Suppressor macrophage treated with lipopolysaccharide for 1 hour (primary cell): ENCODE measurements at places on chromosomes 3 and 15.

DNA sequence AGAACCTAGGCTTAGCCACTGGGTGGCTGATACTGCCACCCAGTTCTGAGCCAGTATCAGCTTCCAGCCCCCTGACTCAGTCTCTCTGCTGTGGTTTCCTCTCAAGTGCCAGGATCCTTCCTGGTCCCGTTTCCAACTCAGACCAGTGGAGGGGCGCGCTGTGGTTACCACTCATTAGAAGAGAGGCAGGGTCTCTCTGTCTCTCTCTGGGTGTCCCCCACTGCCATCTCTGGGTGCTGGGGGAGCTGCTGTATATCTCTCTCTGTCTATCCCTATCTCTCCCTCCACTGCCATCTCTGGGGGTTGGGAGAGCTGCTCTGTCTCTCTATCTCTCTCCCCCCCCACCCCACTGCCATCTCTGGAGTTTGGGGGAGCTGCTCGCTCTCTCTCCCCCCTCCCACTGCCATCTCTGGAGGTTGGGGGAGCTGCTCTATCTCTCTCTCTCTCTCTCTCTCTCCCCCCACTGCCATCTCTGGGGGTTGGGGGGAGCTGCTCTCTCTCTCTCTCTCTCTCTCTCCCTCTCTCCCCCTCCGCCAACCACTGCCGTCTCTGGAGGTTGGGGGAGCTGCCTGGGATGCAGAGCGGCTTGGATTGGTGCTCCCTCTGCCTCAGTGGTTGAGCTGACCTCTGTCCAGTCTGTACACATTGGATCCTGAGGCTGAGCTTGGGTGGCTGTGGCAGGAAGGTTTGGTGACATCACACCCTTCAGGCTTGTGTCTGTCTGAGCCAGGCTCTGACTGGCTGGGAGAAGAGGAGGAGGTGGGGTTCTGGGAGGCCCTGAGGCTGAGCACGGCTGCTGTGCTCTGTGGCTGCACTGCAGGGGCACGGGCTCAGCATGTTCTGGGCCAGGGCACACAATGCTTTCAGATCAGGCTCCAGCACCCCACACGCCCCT lies 98.9 kb downstream of the APBA2 start:
- no peak for DNase-seq

GRCh38 chr3:73789825-73790444 lies 165.2 kb upstream of the PDZRN3 start:
- DNase-seq, result no peak

DNA sequence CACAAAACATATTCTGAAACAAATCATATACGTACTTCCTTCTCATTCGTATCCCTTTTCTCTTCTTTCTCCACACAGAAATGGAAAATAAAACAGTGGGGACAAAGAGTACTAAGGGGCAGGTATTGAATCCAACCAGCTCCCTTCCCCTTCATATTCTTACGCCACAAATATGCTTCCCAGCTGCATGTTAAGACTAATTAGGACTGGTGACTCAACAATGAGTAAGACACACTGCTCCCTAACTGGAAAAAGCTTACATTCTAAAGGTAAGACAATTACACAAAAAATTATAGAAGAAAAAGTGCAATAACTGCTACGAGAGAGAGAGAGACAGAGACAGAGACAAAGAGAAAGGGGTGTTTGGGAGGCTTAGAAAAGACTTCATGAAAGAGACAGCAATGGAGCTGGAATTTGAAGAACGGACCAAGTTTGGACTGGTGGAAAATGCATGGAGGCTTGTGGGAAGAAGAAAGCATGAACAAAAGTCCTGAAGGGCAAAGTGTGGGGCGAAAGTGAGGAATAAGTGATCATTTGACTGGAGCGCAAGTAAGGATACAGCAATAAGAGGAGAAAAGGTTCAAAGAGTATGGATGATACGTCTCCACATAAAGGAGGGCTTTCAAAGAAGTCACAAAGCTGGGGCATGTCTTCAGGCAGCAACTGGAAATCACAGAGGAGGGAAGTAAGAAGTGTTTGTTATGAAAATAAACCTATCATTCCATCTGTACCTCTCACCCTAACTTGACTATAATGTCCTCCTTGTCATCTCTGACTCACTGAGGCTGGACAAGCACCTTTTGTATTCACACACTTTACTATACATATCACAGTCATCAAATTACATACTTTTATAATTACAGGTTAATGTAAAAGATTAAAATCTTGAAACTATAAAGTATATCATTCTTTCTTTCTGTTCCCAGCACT lies 49.2 kb downstream of the RYK start:
- DNase-seq, result no peak

DNA sequence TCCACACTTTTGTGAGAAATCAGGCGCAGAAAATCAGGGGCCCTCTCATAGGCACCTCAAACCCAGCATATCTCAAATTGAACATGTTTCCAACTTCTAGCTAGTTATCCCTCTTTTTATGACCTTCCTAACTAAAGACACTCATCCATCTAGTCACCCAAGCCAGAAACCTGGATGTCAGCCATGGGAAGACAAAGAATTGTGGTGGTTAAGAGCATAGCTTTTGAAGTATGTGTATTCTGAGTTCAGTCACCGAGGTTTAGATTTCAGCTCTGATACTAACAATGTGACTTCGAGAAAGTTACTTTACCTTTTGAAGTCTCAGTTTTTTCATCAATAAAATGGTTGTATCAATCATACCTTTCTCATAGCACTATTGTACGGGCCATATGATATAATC lies 495.5 kb downstream of the NLGN1 start:
- no peak for DNase-seq
